ENCODE measurements at places on chromosomes 12 and 14.

GRCh38 chr14:69044965-69045555 is 66.0 kb upstream of the ACTN1 start:
- peak; percentile 75 for DNase-seq

GRCh38 chr12:26668230-26668629 is 164.8 kb downstream of the ITPR2 start:
- DNase-seq: no peak

DNA sequence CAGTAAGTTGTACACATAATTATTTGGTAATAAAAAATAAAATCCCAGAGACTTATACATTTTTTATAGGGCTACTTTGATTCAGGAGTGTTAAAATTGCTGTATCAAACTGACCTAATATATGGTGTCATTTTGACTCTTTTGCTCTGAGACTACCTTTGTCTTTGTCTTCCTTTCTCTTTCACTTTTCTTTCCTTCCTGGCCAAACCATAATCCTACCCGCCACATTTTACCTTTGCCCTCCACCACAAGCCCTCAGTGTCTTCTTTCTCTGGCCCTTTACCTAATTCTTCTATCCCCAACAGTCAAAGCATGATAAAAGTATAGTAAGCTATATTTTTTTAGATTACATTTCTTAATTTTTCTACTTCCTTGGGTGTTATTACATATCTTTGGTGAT is 62.0 kb downstream of the CAND1 start:
- no peak for DNase-seq

DNA sequence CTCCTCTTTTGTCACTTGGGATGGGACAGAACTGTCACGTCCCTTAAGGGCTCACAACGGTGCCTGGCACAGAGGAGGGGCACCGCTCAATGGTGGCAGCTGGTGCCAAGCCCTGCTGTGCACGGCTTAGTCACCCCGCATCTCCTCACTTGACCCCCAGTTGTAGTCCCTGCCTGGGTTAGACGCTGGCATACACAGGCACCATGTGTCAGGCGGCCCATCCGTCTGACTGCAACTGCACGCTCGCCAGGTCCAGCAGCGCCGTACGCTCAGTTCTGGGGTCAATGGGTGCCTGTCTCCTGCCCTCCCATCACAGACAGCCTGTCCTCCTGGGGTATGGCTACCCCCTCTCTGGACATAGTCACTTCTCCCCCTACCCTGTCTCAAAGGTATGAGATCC is 1.6 kb upstream of the PACS2 start:
- DNase-seq: peak; percentile 26

DNA sequence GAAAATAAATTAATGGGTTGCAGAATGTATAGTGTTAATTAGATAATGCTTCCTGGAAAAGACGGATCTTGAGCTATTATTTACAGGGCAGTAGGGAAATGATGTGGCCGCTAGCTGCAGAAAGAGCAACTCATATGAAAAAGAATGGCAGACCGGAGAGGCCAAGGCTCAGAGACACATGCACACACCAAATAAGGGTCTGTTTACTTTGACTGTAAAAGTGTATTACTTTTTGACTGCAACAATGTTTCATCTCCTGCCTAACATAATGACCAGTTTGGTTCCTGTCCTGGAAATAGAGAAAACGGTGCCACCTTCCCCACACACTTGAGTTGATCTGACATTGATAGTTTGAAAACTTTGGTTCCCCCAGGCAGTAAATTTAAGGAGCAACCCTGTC is 290.9 kb downstream of the CACNA1C start:
- peak; percentile 12 for DNase-seq
